Large intestine (tissue), 12 donors: ENCODE measurements at places on chromosomes 5 and 9.
A peak's percentile ranks its signal among the peaks of the same experiment; 100 is the strongest.

- DNase-seq = no peak
Observed at GRCh38 chr9:114742947-114743346, 61.0 kb upstream of the TEX48 start.

DNA sequence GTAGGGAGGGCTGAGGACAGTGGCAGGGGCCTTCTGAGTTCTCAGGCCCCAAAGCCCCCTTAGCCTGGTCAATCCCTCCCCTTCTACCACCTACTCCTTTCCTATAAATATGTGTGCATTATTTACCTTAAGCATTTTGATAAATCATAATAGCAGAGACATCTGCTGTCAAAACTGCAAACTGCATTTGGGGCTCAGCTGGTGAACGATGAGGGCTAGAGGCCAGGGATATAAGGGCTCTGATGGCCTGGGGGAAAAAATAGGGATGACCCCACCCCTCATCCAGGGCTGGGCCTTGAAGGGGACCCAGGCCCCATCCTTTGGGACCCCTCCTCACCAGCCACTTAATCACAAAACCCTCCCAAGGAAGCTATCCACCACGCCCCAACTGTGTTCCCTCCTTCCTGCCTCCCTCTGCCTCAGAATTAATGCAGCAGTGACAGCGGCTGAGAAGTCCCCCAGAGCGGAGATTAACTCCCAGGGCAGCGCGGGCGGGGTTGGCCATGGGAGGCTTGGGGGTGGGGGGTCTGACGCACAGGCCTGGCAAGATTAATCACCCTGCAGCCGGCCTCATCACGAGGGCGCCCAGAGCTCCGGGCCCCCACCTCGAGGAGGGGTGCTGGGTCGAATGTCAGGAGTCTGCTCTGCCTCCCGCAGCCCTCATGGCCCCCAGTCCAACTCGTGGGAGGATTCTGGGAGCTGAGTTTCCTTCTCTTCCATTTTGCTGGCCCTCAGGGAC, 42.1 kb downstream of the CXXC5 start:
- DNase-seq = peak; percentile 64

DNA sequence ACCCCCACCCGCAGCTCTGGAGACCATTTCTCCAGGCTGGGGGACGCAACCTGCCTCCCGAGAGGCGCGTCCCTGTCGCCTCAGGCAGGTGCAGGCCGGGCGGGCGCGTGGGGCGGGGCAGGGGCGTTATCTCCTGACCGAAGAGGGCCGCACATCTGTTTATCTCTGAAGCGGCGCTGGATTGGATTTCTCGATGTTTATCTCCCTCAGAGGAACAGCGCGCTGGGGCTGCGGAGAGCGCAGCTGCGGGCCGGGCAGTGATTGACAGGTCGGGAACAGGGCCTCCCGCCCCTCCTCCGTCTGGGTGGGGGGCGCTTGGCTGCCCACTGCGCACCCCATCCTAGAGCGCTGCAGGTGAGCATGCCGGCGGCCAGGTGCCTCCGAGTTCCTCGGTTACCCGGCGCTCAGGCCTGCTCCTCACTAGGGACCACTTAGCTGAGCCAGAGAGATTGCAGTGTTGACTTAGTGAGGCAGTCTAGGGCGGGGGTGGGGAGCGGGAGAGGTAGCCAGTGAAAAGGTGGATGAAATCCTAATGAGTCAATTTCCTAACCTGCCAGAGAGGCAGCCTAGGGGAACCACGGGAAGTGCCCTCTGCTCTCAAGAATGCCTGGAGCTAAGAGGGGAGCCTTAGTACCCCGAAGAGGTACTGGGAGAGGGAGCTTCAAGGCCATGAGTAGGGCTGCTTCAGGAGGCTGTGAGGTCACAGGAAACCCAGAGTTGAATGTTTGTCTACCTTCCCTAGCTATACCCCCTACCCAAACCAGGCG, 39.6 kb upstream of the TIFAB start:
- DNase-seq = peak; percentile 35

DNA sequence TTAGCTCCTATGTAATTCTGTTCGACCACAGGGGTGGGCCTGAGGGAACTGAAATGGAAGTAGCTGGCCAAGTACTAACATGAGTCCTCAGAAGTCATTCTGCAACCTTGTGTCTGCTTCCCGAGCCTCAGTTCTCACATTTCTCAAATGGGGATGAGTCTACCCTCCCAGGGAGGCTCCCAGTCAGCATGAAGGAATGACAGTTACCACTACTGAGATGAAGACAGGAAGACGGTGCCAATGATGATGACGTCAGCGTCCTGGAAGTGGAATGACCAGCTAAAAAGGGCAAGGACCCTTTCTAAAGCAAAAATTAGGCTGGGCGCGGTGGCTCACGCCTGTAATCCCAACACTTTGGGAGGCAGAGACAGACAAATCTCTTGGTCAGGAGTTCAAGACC, 6.8 kb downstream of the PIP5KL1 start:
- no peak for DNase-seq

DNA sequence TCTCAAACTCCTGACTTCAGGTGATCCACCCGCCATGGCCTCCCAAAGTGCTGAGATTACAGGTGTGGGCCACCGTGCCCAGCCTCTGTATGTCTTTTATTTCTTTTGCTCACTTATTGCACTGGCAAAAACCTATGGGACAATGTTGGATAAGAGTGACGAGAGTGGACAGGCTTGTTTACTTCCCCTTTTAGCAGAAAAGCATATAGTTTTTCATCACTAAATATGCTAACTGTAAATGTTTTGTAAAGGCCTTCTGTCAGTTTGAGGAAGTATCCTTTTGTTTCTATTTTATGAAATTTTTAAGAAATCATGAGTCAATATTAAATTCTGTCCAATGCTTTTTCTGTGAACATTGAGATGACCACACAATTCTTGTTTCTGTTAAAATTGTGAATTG, 103.3 kb downstream of the AUH start:
- DNase-seq = no peak

- peak; percentile 28 for DNase-seq
Observed at GRCh38 chr5:142716963-142717362, 31.1 kb upstream of the FGF1 start.
